ENCODE measurements at places on chromosomes 3 and 15.
A peak's percentile ranks its signal among the peaks of the same experiment; 100 is the strongest.

GRCh38 chr3:69460034-69460433 is 74.1 kb upstream of the FRMD4B start:
- no peak for DNase-seq

- DNase-seq = no peak
Observed at GRCh38 chr15:95345867-95346266, 984.6 kb upstream of the NR2F2 start.

DNA sequence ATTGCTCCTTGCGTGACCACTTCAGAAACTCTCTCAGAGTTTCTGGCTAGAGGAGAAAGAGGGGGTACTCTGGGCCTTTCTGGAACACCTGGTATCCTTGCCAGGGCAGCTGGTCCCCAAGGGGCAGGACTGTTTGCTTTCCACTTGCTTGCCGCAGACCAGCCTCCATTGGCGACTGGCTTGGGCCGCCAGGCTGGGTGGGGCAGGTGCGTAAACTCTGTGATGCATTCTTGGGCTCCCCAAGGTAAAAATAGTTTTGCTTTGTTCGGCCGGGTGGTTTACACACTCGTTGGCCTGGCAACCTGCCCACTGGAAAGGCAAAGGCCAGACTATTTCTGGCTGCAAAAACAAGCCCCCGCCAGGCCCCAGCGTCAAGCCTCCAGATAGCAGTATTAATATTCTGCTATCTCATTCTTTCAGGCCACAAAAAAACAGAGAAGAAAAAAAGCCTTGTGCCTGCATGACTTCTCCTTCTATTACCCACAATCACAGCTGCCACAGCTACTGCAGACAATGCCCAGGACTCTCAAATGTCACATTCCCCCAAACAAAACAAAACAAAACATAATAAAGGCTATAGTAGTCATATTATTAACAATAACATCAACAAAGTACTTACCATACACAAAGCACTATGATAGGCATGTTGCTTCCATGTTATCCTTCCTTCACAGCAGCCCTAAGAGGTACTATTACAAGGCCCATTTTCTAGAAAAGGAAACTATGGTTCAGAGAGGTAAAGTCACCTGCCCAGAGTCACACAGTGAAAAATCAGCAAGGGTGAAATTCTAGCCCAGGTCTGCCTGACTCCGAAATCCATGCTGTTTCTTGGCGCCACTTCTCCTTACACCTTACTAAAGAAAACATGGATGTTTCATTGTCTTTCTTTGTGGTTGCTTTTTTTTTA is 14.0 kb upstream of the SSUH2 start:
- DNase-seq = peak; percentile 37

DNA sequence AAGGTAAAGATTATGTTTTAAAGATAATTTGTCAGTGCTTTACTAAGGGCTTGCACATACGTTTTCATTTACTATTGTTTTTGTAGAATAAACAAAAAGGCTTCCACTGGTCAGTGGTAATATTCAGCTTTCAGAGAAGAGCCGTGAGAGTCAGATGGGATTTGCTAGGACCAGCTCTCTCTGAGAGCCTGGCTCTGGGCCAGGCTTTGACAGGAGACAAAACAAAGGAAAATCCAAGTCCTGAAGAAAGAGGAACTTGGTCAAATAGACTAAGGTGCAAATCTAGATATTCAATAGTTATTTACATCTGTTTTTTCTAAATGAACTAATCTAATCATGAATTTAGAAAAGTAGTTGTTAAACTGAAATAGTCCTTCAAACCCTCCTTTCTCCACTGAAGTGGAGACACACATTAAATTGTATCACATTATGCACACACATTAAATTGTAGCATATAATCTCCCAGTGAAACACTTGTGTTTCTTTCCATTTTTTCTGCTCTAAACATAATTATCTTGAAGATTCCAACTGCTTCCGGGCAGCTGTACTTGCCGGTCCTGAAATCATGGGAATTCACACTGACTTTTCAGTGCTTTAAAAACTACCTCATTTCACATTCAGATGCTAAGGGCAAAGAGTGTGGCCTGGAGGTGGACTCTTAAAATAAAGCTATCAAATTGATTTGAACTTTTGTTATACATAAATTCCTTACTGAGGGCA is 55.1 kb upstream of the FILIP1L start:
- DNase-seq = no peak

DNA sequence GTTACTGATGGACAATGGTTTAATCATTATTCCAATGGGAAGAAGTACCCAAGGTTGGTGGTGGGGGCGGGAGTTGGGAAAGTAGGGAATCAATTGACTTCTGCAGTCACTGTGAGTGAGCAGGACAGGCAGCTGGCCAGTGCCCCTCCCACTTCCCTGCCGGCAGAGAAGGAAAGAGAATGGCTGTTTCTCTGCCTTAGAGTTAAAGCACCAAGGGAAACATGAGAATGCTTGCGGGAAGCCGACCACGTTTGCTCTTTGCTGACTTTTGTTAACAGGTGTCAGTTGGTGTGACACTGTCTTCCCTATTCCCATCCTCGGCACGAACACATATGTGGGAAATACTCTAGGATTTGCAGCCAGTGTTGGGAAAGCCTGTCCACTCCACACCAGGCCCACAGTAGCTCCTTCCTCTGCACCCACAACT is 33.5 kb upstream of the MFSD1 start:
- no peak for DNase-seq

Data from NCI-H748 treated with DMSO at 0.1 percent for 48 hours (cell line).